Stimulated activated effector memory CD8-positive, alpha-beta T cell treated with anti-CD3 and anti-CD28 coated beads, Interleukin-12 subunit alpha, Interleukin-12 subunit beta, amount 100 ng/mL, for 72 hours (primary cell): ENCODE measurements at places on chromosomes 11 and 22.

GRCh38 chr11:67504950-67505581 is at the start of gene PITPNM1:
PITPNM1 (minus strand) TSS chr11:67505363; CDS start chr11:67504180, 1,183 bp downstream.
- DNase-seq: peak; percentile 91

DNA sequence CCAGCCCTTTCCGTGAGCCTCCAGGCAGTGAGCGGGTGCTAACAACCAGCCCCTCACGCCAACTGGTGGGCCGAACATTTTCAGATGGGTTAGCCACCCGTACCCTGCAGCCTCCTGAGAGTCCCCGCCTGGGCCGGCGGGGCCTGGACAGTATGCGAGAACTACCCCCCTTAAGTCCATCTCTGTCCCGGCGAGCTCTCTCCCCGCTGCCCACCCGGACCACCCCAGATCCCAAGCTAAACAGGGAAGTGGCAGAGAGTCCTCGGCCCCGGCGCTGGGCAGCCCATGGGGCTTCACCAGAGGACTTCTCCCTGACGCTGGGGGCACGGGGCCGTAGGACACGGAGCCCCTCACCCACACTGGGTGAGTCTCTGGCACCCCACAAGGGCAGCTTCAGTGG is 20.6 kb downstream of the PHLDB1 start:
- no peak for DNase-seq

DNA sequence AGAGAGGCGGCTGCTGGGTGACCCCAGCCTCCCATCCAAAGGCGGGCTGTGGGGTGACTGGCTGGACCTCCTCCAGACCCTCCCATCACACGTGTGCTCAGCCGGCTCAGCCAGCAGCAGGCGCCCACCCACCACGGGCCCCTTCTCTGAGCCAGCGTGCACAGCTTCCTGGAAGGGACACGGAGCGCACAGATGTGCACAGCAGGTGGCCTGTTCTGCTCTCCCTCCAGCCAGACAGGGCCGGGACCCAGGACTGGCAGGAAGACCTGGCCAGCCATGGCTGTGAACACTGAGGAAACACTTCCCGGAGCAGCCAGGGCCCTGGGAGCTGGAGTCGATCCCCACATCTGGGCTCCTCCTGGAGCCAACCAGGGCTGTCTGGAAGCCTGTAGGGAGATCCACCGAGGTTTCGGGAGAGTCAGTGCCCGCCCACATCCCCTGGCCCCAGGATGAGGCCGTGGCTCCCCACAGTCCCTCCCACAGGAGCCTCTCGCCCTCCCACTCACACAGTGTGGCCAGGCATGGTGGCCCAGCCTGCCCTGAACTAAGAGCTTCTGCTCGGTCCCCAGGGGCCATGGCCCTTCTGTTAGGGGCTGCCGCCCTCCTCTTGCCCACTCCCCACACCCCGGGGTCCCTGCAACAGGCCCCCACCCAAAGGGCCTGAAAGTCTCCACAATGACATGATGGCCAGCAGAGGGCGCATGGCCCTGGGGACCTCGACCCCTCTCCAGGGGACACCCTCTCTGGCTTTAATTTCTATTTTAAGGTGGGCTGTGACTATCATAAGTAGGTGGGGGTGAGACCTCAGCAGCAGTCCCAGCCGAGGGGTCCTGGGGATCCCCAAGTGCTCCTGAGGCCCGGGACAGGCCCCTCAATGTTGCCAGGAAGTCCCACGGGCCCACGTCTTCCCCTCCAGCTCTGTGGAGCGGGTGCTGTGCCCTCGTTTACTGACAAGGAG is 90.6 kb upstream of the FGF3 start:
- DNase-seq: no peak

DNA sequence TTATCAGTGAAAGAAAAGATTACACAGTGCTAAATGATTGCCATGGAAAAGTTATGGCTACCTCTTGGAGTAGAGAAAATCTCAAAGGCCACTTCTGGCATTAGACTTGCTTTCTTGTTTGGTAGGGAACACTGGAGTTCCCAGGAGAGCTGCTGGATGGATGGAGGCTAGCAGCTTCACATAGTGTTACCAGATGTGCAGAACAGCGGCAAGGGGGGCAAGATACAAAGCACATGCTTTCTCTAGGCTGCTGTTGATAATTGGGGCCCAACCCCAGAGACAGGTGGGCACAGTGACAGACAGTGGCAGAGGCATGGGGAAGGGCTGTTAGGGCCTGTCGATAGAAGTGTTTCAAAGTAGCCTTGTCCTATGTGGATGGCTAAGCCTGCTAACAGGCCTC is 94.9 kb downstream of the DBX1 start:
- no peak for DNase-seq

GRCh38 chr11:88491674-88492073 is 154.1 kb upstream of the CTSC start:
- no peak for DNase-seq

DNA sequence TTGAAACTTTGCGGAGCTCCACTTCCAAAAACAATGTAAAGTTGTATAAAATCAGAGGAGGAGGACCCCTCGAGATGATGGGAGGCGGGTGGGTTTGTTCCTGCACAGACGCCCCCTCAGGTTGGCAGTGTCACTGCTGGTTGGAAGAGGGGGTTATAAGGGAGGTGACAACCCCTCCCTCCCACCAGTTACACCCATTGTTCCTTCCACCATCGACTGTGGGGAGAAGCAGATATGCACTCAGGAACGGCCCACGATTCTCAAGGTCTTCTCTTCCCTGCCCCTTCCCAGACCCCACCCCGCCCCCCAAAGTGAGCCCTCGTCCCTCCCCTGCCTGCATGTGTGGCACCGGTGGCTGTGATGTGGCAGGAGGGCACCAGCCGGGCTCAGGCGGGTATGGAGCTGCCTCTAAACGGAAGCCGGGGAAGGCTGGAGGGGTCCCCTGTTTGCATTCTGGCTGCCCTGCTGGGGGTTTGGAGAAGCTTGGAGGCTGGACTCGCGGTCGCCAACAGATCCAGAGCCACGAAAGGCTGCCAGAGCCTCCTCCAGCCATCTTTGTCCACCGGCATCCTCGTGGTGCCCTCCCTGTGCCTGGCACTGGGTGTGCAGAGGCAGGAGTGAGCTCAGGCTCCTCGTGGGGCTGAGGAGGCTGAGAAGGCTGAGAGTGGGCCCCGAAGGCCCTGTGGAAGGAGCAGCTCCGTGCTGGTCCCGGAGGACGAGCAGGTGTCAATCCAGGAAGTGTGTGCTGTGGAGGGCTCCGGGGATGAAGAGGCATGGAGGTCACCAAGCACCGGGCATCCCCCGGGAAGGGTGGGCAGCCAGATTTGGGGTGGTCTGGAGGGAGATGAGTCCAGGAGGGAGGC is 778 bp downstream of the KDELR3 start:
- no peak for DNase-seq

GRCh38 chr11:11318961-11319360 is 34.1 kb downstream of the CSNK2A3 start:
- no peak for DNase-seq

- no peak for DNase-seq
Measured at GRCh38 chr11:118913411-118914125, 12.2 kb downstream of the BCL9L start.

DNA sequence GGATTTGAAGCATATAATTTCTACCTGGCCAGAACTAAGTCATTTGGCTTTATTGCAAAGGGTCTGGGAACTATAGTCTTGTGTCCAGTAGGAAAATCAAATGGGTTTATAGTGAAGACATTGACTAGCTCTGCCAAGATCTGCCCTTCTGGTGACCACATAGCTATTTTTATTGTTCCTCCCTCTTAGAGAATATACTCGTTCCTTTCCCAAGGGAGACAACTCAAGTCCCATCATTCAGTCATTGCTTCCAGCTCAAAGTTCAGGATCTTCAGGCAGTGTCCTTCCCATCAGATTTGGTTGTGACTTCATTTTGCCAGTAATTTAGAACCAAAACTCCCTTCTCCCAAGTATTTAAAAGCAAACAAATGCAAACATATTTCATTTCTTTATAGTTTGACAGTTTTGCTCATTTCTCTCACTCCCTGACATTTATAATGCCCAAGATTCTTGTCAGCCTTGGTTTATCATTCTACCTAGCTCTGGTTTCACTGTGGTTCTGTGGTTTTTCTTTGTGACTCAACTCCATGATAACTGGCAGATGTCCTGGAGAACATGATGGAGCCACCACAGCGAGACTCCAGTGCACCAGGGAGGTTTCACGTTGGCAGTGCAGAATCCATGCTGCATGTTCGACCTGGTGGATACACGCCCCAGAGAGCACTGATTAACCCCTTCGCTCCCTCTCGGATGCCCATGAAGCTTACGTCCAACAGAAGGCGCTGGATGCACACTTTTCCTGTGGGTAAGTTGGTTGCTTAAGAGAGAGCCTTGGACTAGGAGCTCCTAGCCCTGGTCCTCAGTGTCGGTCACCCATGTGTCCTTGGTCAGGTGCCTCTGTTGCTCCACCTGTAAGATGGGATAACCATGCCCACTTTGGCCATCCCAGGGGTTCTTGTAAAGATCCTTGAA is 64.9 kb downstream of the DEPDC5 start:
- DNase-seq: no peak

DNA sequence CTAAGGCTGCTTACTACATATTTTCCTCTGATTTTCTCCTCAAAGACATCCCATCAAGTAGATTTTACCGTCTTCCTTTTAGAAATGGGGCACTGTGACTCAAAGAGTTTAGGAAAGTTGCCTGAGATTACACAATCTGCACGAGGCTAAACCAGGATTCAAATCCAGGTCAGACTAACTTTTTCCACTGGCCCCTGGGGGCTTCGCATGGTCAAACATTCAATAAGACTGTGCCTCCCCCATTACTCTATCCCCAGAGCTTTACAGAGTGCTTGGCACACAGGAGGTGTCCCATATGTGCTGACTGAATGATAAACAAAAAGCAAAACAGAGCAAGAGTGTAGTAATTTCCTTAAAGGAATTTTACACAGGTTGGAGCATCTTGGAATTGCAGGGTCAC is 118.1 kb upstream of the TEAD1 start:
- no peak for DNase-seq

GRCh38 chr11:84899134-84899533 is 728.0 kb downstream of the DLG2 start:
- DNase-seq: no peak

GRCh38 chr11:119706029-119706428 is 23.0 kb downstream of the NECTIN1 start:
- DNase-seq: no peak

DNA sequence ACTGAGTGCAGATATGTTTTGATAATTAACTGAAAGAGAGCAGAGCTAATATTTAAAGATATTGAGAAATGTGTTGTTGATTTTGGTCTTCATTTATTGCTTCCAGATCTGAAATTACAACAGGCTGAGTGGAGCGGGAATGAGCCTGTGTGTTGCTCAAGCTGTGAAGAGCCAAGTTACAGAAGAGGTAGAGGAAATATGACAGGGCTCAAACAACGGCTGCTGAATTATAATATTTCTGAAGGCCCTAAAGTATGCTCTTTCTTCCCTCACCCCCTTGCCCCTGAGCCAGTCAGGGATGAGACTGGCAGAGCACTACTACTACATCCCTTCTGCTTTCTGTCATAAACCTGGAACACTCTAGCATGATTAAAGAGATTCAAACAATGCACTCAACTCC is 115.6 kb downstream of the FANCF start:
- no peak for DNase-seq

DNA sequence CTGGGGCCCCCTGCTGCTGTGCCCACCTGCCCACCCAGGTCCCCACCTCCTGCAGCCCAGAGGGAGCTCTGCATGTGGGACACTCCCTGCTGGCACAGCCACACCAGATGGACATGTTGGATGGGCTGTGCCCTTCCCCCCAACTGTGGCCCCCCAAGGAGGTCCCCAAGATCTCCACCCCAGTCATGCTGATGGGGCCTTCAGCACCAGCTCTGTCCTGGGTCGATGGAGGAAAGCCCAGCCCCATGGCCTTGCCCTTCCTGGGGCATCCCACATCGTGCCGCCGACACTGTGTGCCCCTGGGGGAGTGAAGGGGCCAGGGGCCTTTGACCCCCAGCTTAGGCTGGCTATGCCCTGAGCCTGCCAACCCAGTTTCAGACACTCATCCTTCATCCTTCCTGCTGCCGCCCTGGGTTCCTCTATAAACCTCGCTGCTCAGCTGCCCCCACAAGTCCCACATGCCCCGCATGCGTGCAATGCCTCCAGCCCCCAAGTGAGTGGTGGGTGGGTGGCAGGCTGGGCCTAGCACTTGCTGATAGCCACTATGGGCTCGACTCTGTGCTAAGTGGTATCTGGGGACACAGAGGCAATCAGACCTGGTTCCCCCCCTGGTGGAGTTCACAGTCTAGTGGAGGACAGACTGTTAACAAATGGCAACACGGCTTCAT is 3.9 kb upstream of the DPP3 start:
- DNase-seq: no peak

- DNase-seq: no peak
Measured at GRCh38 chr22:45777046-45777851, 105.6 kb downstream of the ATXN10 start.

- DNase-seq: no peak
Measured at GRCh38 chr22:28600546-28601143, 79.0 kb downstream of the TTC28 start.

- no peak for DNase-seq
Measured at GRCh38 chr22:42670921-42671709, 21.9 kb upstream of the CYB5R3 start.

- no peak for DNase-seq
Measured at GRCh38 chr11:108538022-108538424, 39.8 kb upstream of the POGLUT3 start.

- no peak for DNase-seq
Measured at GRCh38 chr11:83681031-83681781, 395.0 kb upstream of the CCDC90B start.

- no peak for DNase-seq
Measured at GRCh38 chr22:50157709-50158375, 12.7 kb upstream of the PANX2 start.

DNA sequence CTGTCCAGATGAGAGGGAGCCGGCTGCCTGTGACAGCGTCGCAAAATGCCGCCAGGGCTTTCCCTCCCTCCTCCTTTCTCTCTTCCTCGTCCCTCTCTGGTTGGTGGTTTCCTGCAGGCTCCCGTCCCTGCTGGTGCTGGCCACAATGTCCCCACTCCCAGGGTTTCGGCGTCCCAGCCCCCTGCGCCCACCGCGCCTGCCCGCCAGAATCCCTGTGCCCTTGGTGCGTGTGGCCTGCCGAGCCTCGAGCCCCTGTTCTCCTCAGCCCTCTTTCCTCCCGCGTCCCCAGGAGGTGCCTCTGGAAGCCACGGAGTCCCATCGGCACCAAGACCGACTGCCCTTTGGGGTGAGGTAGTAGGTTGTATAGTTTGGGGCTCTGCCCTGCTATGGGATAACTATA is 37.9 kb upstream of the PPARA start:
- no peak for DNase-seq

GRCh38 chr11:60944490-60945294 is 7.3 kb downstream of the SLC15A3 start:
- no peak for DNase-seq

- DNase-seq: no peak
Measured at GRCh38 chr22:44205516-44206329, 25.0 kb downstream of the PARVG start.

DNA sequence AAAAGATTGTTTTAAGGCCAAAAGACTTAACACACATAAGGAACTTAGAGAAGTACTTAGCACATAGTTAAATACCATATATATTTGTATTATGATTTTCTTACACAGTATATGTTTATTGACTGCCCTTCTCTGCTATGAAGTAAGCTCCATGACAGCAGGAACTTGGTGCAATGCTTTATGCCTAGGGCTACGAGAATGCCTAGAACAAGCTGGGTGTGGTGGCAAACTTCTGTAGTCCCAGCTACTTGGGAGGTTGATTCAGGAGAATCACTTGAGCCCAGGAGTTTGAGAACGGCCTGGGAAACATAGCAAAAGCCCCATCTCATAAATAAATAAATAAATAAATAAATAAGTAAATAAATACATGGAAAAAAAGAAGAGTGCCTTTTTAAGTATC is 1.9 kb downstream of the SLC5A12 start:
- DNase-seq: no peak
